ENCODE measurements at places on chromosomes 7 and 10.

GRCh38 chr7:129383542-129384132 is 50.6 kb upstream of the STRIP2 start:
- no peak for DNase-seq

GRCh38 chr7:86978808-86979506 is 80.5 kb downstream of the ELAPOR2 start:
- DNase-seq: no peak

DNA sequence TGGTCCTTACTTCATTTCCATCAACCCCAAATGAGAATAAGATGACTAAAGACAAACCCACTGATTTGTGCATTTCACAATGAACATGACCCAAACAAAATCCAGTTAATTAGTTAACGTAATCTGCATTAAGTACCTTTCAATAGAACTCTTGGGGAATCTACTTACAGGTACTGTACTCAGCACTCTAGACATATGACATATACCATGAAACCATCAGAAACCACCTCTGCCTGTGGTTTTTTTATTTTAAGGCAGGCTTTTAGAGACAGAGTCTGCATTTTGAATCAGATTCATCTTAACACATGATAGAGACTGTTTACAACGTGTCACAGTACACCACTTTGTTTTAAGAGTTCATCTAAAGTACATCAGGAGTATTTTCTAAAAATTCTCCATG is 168.4 kb downstream of the BTAF1 start:
- DNase-seq: no peak

- DNase-seq: no peak
Observed at GRCh38 chr7:105036217-105037168, 22.5 kb downstream of the KMT2E start.

- DNase-seq: no peak
Observed at GRCh38 chr10:74337330-74338016, 186.5 kb downstream of the ADK start.

DNA sequence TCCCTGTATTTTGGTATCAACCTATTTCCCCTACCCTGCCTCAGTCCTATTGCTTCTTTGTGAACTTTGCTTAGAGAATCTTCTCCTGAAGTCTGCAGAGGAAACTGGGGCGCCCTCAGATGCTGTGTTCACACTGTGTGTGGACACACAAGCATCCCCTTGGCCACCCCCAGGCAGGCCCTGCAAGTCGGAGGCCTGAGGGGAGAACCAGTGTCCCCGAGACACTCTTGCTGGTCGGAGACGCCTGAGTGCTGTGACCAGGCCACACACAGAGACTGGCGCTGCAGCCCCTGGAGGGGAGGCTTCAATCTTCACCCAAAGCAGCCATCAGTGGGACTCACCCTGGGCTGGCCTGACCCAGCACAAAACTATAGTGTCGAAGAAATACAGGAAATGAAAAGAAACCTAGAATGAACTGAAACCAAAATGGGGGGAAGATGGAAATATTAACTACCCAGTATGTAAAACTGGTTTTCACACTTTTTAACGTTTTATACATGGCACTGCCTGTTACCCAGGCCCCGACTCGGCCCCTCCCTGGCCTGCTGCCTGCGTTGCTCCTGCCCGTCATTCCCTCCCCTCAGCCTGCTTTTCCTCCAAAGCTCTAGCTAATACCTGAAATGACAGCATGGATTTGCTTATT is 48.4 kb upstream of the FAM20C start:
- no peak for DNase-seq

GRCh38 chr10:107809889-107810288 is 645.4 kb upstream of the SORCS1 start:
- DNase-seq: no peak

DNA sequence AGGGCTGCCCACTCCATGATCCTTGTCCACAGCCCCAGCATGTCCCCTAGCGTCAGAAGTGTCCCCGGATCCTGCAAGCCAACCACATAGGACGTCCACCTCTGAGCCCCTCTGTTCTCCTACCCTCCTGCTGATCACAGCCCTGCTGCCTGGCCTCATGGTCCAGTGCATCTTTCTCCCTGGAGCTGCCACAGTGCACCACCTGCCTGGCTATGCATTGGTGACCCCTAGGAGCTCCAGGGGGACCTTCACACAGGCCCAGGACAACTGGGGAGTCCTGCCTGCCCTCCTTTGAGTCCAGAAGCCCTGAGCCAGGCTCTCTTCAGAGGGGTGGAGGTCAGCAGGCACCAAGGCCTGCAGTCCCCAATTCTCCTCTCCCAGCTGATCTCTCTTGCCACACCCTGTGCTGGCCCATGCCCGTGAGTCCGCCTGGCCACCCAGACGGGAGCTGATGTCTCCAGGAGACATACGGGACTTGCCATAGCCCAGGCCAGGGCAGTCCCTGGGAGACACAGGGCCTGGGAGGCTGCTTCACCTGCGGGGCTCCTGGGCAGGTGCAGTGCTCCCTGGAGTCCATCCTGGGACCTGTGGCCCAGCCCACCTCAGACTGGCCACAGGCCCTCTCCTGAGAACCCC is 77.4 kb upstream of the RET start:
- no peak for DNase-seq

- no peak for DNase-seq
Observed at GRCh38 chr10:26423722-26424121, 14.4 kb upstream of the APBB1IP start.

DNA sequence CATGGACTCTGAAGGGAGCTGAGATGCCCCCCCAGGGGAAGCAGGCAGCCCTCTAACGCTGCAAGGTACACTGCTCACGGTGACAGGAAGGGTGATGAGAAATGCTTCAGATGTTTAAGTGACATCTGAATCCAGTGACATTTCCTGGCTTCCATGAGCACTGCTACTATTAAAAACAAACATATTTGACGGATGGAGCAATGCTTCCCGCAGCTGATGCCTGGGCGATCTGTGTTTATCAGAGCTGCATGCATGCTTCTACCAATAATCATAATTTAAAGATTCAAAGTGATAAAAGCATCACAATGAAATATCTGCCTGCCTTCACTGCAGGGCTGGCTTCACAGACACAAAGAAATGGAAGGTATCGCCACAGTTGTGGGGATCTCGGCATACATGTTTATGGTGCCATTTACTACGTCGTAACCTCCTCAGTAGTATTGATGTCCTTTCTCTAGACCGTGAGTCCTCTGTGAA is 66.1 kb upstream of the AOAH start:
- DNase-seq: no peak

- no peak for DNase-seq
Observed at GRCh38 chr10:6347391-6347951, 144.7 kb downstream of the PFKFB3 start.

- no peak for DNase-seq
Observed at GRCh38 chr10:83835945-83836745, 303.2 kb upstream of the GHITM start.

- DNase-seq: peak; percentile 63
Observed at GRCh38 chr7:18495412-18496340, at the start of gene HDAC9. Gene HDAC9 (plus strand): TSS chr7:18495749. CDS start chr7:18496303, 554 bp downstream.

GRCh38 chr10:5927306-5927705 is 37.3 kb downstream of the FBH1 start:
- no peak for DNase-seq

DNA sequence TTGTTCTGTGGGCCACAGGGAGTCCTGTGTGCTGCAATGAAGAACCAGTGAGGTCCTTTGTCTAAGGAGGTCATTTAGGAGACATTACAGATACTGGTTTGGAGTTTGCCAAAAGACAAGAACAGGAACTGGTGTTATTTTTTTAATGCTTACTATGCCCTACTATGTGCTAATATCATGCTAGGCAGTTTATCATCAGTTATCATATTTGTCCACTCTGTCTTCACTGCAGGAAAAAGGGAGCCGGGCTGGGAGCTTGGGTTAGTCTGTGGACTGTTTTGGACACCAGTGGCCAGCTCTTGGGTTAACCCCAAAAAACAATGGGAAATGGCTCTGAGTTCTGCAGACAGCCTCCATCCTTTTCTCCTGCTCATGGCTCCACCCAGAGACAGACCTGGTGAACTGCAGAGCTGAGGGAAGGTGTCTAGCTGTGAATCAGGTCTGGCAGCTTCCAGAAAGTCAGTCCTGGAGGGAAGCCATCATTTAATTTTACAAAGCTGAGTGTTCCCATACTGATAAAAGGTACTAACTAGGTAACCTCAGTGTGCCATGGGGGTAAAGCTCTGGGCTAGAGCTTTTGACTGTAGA is 101.2 kb upstream of the ZNF746 start:
- peak; percentile 52 for DNase-seq
